Spinal cord (tissue), 10 donors: ENCODE measurements at places on chromosomes 11 and 22. TPM values are rescaled to one million over a fixed set of nuclear protein-coding genes. Genes with fewer than 3 reads are reported as not detected.

Gene CTSW
- 0.96 TPM for polyA plus RNA-seq

Gene RAB6A
- 263 TPM for polyA plus RNA-seq

Gene NDUFV1
- 243 TPM for polyA plus RNA-seq

Gene KCNK4
- 6.5 TPM for polyA plus RNA-seq

Gene APOBEC3B
- 2.6 TPM for polyA plus RNA-seq

Gene OR10D3
- not detected for polyA plus RNA-seq

Gene SLC36A4
- polyA plus RNA-seq = 21.6 TPM

Gene TCN1
- polyA plus RNA-seq = not detected

Gene SNX32
- 22.1 TPM for polyA plus RNA-seq

Gene CATSPER1
- polyA plus RNA-seq = 0.10 TPM

Gene NAGA
- polyA plus RNA-seq = 18.9 TPM

Gene SCUBE2
- polyA plus RNA-seq = 23.9 TPM

Gene GGT5
- polyA plus RNA-seq = 12.3 TPM

Gene F2
- polyA plus RNA-seq = 0.29 TPM
